Colonic mucosa (tissue), 4 donors: ENCODE measurements at places on chromosomes 3 and 15.

- H3K27ac ChIP-seq: no peak overlapping the region
- no peak for DNase-seq
- H3K4me1 ChIP-seq: no peaks in the 10 kb centered on the region
- H3K36me3 ChIP-seq: no peaks in the 10 kb centered on the region
- H3K27me3 ChIP-seq: no peaks in the 10 kb centered on the region
These were observed 415.5 kb upstream of the TPRG1 start for GRCh38 chr3:188756241-188756640.

GRCh38 chr3:144294659-144295538 lies 323.3 kb downstream of the DIPK2A start:
- no peak overlapping the region for H3K27ac ChIP-seq
- H3K4me3 ChIP-seq: no peak overlapping the region
- no peaks in the 10 kb centered on the region for H3K27me3 ChIP-seq

GRCh38 chr15:38843736-38844590 lies 279.3 kb upstream of the RASGRP1 start:
- H3K27me3 ChIP-seq: no peaks in the 10 kb centered on the region
- no peaks in the 10 kb centered on the region for H3K4me1 ChIP-seq

DNA sequence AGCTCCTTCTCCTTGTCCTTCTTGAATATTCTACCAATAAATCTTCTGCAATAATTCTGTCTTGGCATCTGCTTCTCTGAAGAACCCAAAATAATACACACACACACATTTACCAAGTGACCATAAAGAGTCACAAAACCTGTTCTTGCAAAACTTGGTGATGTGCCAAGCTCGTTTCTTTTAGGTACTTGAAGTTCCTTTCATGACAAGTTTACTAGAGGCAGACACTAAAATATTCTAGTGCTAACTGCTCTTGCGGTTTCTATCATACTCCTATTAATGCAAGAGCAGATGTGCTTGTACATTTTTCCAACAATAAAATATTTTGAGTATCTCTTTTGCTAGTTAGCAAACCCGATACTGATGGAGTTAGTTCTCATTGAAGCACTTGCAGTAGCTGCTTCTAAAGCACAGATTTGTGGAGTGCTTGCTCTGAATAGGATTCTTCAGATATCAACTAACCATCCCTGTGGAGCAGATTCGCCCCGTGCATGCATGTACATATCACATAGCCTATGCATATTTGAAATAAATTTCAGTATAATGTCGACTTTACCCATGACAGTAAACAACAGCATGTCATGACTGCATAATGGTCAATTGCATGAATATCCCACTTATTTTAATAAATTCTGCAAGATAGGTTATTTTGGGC lies 23.2 kb downstream of the HHLA2 start:
- no peaks in the 10 kb centered on the region for H3K27me3 ChIP-seq
- H3K4me1 ChIP-seq: peaks cover 3% of the 10 kb centered on the region
- H3K36me3 ChIP-seq: no peaks in the 10 kb centered on the region

- H3K4me3 ChIP-seq: no peak overlapping the region
- H3K36me3 ChIP-seq: no peaks in the 10 kb centered on the region
- H3K4me1 ChIP-seq: no peaks in the 10 kb centered on the region
- no peak overlapping the region for H3K27ac ChIP-seq
- peak; percentile 49 for DNase-seq
These were observed 176.4 kb upstream of the UBE2E1 start for GRCh38 chr3:23629181-23629894.

DNA sequence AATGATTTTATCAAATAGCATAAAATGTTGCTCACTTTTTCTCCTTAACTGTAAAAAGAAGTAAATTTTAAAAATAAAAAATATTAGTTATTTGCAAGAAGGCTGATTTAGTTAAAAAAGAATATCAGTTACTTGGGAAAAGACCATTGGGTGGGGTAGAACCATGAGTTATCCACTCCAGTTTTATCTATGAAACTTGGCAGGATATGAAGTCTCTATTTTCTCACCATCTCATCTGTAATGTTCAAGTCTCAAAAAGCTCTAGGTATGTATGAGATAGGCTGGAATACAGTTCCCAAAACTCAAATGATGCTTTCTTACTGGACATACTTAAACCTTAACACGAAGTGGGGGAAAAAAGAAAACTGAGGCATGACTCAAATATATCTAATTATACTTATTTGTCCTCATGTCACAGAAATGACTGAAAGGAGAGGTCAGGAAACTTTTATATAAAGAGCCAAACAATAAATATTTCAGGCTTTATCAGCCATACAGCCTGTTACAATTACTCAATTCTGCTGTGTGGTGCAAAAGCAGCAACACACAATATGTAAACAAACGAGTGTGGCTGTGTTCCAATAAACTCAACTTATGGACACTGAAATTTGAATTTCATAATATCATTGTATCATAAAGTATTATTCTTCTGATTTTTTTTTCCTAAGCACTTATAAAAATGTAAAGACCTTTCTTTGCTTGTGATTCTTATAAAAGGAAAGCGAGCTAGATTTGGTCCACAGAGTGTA lies 131.8 kb downstream of the TBL1XR1 start:
- no peaks in the 10 kb centered on the region for H3K36me3 ChIP-seq
- DNase-seq: no peak
- no peak overlapping the region for H3K27ac ChIP-seq
- H3K27me3 ChIP-seq: no peaks in the 10 kb centered on the region
- no peak overlapping the region for H3K4me3 ChIP-seq
- H3K4me1 ChIP-seq: no peaks in the 10 kb centered on the region

DNA sequence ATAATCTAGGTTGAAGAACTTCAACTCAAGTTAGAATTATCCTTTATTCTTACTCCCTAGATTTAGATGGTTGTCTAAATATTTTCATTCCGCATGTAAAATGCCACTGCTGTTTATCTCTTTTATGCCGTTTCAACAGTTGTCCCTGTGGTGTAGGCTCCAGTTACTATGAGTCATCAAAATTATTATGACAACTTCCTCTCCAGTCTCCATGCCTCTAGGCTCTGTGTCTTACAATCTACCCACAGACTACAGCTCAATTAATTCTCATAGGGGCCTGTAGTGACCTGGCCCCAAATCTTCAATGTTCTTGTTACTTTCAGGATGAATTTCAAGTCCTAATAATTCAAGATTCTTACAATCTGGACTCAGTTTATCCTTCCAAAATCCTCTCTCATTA lies 105.8 kb upstream of the UNC13C start:
- no peaks in the 10 kb centered on the region for H3K4me1 ChIP-seq
- no peak for DNase-seq
- H3K4me3 ChIP-seq: no peak overlapping the region
- H3K36me3 ChIP-seq: no peaks in the 10 kb centered on the region
- H3K27me3 ChIP-seq: no peaks in the 10 kb centered on the region
- H3K27ac ChIP-seq: no peak overlapping the region

DNA sequence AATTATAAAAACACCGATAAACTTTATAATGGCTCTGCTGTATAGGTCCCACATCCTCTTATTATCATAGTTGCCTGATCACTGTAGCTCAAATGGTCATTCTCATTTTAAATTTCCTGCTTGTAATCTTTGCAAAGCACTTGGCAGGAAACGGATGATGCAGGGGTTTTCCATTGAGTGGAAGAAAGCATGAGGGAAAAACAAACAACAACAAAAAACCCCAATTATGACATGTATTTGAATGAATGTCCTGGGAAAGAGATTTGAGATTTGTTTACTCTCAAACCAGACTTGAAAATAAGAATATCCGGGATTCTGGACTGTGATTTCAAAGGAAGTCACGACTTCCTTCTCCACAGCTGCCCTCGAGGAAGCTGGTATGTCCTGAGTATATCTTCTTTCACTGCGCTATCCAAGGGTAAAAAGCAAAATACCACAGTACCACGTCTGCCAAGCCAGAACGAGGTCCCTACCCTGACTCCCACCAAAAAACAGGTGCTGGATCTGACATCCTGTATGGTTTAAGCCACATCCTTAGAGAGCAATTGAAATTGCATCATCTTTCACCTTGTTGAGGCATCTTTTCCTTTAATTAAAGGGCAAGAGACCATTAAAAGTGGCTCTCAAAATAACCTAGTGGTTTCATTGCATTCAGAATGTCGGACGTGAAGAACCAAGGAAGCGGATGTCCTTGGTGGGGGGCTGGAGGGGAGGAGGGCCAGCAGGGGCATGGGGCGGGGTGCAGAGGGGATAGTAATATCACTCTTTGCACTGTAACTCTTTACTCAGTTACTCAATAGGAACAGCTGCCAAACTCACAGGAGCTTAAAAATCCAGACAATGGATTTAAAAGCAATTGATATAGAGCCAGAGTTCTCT lies 13.5 kb upstream of the TIPIN start:
- H3K27ac ChIP-seq: peak overlapping the region; percentile 78
- H3K27me3 ChIP-seq: no peaks in the 10 kb centered on the region
- no peaks in the 10 kb centered on the region for H3K4me1 ChIP-seq
- no peak for DNase-seq

GRCh38 chr15:77030048-77030927 lies 35.4 kb downstream of the PSTPIP1 start:
- no peaks in the 10 kb centered on the region for H3K36me3 ChIP-seq
- DNase-seq: peak; percentile 49
- H3K27ac ChIP-seq: no peak overlapping the region
- peaks cover 5% of the 10 kb centered on the region for H3K4me1 ChIP-seq
- H3K4me3 ChIP-seq: no peak overlapping the region
